Neural progenitor cell (in vitro differentiated cells): ENCODE measurements at places on chromosomes 1 and 21.

DNA sequence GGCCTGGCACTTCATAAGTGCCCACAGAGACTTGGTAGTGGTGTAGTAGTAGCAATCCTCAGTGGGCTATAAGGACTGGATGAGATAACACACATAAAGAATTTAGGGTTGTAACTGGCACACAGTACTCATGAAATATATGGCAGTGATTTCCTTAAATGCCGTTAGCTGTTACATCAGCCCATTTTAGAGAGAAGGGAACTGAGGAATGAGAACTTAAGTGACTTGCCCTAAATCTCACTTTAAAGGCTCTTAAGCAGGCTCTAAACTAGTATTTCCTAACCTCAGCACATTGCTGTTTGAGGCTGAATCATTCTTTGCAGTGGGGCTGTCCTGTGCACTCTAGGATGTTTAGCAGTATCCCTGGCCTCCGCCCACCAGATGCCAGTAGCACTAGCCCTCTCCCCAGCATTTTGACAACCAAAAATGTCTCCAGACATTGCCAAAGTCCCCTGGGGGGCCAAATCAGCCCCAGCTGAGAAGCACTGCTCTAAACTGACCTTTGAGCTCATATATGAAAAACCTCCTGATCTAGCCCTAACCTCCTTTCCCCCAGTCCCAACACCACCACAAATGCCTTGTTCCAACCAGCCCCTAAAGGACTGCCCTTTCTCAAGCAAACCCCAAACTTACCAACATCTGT is 11.6 kb downstream of the CAMK2N1 start:
- DNase-seq = no peak

- DNase-seq = no peak
Observed at GRCh38 chr1:172966844-172967540, 83.7 kb downstream of the TNFSF18 start.

DNA sequence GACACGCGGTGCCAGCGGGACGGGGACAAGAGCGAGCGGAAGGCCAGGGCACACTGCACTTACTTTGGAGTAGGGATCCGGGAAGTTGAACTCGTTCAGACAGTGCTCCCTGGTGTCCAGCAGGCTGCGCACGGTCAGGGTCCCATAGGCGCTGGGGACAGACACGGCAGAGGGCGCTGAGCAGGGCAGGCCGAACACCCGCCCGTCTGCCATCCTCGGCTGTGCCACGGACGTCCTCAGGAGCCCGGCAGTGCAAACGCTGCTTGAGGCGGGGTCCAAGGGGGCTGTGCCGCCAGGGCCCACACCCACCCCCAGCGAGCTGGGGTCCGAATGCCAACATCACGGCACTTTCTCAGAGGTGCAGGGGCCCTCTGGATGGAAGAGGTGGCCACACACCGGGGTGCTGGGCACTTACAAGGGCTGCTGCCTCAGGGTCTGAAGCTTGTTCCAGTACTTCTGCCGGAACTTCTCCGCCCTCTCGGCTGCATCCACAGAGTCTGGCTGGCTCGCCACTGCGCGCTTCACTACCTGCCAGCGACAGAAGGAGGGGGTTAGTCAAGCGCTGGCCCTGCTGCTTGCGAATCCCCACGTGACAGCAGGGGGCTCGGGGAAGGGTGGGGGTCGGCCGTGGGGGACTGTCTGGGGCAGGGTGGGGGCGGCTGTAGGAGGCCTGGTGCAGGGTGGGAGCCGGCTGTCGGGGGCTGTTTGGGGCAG is 12.3 kb downstream of the PANK4 start:
- DNase-seq = no peak

- peak; percentile 22 for DNase-seq
Observed at GRCh38 chr21:42161956-42162681, 56.8 kb upstream of the ABCG1 start.

DNA sequence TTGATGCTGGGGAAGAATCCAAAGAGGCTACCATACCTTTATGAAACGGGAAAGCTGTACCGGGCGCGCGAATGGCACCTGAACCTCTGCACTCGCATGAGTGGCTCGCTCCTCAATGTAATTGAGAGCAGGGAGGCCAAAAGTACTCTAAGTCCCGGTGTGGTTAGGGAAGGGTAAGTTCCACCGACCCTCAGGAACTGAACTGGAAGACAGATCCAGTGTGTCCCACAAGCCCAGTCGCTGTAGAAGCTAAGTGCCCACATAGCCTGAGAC is 1.0 kb downstream of the GATAD2B start:
- DNase-seq = no peak

- no peak for DNase-seq
Observed at GRCh38 chr1:100037656-100037926, 67.8 kb downstream of the SLC35A3 start.

GRCh38 chr1:237999426-238000052 is 108.8 kb upstream of the ZP4 start:
- DNase-seq = no peak

DNA sequence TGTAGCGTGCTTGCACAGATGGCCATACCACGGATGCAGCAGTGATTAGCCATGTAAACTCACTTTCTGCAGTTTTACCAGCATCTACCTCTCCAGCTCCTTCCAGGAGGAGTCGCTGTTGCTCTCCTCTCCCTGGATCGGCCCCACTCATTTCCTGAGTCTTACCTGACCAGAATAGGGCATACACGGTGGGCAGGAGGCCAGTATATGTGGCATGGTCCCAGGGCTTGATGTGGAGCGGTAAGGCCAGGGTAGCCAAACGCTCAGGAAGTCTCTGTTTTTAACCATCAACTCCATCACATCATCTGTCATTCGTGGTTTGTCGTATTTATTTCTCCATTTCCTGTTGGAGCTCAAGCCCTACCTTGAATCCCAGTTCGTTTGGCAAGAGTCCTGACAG is 163.4 kb upstream of the USP24 start:
- peak; percentile 77 for DNase-seq

- DNase-seq = no peak
Observed at GRCh38 chr21:43812139-43812821, 22.9 kb downstream of the RRP1 start.

DNA sequence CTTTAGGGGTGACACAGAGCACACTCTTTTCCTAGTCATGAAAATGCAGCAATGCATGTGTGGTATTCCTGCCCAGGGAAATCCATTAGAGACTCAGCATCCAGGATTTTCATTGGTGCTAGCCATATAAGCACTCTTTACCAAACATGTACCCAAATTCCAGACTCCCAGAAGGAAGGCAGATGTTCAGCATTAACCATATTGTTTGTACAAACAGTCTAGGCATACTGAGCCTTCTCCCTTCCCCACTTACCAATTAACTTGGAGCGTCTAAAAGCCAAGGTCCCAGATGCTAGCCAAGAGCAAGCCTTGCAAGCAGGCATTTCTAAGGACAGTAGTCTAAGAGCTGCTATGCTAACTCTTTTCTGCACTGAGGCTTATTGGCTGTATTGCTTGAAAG is 27.9 kb downstream of the ZBED6 start:
- no peak for DNase-seq

- no peak for DNase-seq
Observed at GRCh38 chr1:21526441-21526840, 17.2 kb downstream of the ALPL start.

- no peak for DNase-seq
Observed at GRCh38 chr1:199089393-199090122, 450.7 kb downstream of the PTPRC start.

GRCh38 chr1:33099290-33100118 is 18.6 kb downstream of the AZIN2 start:
- DNase-seq = no peak

DNA sequence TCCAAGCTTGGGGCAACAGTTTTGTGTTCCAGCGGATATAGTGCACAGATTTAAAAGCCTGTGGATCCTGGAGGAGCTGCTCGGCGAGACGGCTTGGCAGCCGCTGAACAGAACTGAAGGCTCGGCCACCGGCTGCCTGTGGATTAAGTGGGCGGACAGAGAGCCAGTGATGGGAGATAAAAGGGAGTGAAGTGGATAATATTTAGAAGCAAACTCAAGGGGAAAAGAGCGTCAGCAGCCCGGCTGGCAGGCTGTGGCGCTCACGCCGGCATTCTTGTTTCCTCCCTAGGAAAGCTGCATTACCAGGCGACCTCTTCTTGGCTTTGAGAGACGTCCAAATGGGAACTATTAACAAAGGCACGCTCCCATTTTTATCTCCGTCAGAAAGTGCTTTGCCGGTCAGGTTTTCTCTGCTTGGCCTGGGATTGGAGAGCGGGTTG is 10.4 kb downstream of the TRABD2B start:
- peak; percentile 48 for DNase-seq

GRCh38 chr1:45952072-45952471 is 148.7 kb downstream of the MAST2 start:
- DNase-seq = no peak

GRCh38 chr1:9542430-9542829 is 3.2 kb downstream of the SLC25A33 start:
- no peak for DNase-seq

- peak; percentile 52 for DNase-seq
Observed at GRCh38 chr1:64686828-64687724, 57.8 kb upstream of the RAVER2 start.

DNA sequence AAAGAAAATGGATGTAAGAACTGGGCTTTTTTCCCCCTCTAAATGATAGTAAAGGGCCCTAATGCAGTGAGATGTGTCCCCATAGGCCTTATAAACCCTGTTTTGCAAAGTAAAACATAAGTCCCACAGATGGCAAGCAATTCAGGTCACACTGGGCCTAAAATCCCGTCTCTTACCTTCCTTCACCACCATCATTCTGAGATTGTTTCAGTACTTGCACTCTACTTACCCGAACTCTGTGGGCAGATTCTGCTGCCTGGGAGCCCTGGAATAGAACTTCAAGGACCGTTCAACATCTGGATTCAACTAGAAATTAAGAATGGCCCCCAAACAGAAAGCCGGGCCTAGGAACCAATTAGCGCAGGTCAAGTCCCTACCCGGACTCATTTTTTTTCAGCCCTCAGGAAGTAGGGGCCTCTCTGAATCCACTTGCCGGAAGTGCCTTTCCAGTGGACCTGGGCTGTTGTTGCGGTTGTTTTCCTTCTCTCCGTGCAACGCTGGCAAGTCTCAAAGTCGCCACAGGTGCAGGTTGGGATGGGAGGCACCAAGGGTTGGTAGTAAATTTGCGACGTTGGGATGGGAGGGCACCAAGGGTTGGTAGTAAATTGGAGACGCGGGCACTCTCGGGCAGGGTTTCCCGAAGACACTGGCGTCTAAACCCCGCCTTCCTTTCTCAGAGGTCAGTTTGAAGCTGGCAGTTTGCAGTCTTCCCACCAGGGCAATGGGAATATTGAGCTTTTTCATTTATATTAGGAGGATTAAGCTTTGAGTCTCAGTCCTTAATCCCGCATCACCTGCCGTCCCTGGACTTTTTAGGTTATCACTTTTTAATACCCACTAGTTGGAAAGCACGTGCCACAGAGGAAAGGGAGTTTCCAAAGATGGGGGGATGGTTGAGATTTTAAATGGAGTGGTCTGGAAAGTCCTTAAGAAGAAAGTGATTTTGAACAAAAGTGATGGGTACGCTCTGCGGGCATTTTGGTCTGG is at the start of gene TMEM69:
Gene TMEM69 (plus strand): TSS at position 428 of the 987 bp plus-strand sequence. CDS start 2,888 bp downstream, outside the sequence.
- peak; percentile 88 for DNase-seq

DNA sequence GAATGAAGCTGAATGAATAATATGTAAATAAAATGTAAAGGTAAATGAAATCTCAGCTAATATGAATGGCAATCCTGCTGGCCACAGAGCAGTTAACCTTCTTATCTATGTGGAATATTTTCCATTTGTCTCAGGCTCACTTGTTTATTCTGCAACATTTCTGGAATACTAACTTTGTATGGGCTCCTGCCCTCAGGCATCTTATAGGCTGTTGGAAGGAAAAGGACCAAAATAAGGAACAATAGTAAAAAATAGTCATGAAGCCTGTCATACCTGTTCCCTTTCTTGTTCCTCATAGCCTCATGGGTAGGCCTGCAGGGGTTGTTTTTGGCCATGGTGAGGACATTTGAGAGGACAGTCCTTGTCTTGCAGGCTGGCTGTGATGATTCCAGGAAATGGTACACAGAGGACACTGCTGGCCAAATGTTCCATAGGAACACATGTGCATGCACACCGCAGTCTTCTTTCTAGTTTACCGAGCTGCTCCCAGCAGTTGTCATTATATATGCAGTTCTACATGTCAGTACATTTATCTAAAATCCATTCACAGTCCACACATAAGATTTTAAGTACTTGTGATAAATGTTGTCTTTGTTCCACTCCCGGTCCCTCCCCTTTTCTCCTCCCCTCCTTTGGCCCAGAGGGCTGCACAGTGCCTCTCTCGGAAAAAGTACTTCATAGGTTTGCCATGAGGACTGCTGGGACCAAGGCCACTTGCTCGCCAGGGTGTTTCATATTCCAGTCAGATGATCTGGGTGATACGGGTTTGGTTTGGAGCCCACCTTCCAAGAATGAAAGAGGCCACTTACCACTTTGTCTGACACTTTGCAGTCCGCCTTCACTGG is 15.2 kb upstream of the KCNQ4 start:
- no peak for DNase-seq

- DNase-seq = no peak
Observed at GRCh38 chr21:45993210-45994085, 11.9 kb downstream of the COL6A1 start.

DNA sequence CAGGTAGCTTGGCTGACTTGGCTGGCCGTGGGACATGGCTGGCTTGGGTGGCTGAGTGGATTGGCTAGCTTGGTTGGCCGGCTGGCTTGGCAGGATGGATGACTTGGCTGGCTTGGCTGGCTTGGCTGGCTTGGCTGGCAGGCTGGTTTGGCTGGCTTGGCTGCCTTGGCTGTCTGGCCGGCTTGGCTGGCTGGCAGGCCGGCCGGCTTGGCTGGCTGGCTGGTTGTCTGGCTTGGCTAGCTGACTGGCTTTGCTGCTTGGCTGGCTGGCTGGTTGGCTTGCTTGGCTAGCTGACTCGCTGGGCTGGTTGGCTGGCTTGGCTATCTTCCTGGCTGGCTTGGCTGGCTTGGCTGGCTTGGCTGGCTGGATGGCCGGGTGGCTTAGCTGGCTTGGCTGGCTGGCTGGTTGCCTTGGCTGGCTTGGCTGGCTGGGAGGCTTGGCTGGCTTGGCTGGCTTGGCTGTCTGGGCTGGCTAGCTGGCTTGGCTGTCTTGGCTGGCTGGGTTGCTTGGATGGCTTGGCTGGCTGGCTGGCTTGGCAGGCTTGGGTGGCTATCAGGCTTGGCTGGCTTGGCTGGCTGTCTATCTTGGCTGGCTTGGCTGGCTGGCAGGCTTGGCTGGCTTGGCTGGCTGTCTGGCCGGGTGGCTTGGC is 129.7 kb upstream of the FAM72C start:
- DNase-seq = no peak

- DNase-seq = no peak
Observed at GRCh38 chr1:106515375-106515774, 541.1 kb upstream of the PRMT6 start.

DNA sequence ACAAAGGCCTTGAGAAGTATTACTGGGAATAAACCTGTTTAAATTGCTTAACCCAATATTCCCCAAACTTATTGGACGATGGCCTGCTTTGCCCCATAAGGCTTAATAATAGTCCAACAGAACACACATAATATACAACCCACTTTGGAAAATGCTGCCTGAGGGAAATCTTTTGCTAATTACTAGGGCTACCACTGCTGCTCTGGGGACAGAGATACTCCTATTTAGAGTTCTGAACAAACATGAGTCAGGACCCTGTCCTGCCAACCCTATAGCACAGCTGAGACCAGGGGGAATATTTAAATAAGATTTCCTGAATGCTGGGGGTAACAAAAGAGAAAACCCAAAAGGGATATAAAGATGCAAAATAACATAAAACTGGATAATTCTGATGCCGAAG is 139.1 kb downstream of the BRINP2 start:
- DNase-seq = no peak

GRCh38 chr1:107525145-107525544 is 384.3 kb downstream of the NTNG1 start:
- DNase-seq = no peak
